ENCODE measurements at places on chromosomes 1 and 21. TPM values are rescaled to one million over a fixed set of nuclear protein-coding genes. Genes with fewer than 3 reads are reported as not detected.
A peak's percentile ranks its signal among the peaks of the same experiment; 100 is the strongest.

CACNA1E gene
- 0.03 TPM for polyA plus RNA-seq

DNA sequence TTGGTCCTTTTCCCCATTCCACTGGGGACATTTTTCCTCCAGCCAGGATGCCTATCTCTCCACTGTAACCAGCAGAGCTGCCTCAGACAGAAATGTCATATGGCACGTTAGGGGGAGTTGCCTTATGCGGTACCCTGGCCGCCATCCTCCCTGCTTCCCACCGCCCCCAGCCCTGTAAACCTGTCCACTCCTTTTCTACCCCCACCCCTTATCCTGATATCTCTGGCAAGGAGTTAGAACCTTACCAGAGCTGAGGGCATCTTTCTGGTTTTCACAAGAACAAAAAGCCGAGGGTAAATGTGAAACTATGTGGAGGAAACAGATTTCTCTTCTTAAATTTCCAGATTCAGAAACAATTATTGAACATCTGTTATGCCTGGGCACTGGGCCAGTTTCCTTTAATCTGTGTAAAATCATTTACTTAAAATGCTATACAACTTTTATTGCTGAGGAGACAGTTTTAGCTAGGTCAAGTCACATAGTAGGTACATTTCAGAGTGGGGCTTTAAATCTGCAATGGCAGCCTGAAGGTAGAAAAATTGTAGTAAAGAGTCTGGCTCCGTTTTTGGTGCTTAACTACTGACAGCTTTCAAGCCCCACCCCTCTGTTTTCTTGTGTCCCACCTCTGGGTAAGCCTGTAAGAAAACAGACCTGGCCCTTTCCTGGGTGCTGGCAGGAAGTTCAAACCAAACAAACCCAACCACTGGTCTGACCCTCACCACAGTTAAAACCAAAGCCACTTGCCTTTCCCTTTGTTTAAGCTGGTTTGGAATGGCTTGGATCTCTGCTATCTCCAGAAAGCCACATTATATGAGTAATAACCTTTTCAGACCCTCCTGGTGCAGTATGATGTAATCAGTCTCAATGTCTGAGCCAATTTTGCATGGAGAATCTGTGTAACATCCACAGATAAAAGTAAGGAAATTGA lies 319.0 kb downstream of the HHAT start:
- no peak overlapping the region for H3K27ac ChIP-seq
- peaks cover 4% of the 10 kb centered on the region for H3K4me1 ChIP-seq
- no peaks in the 10 kb centered on the region for H3K36me3 ChIP-seq
- H3K4me3 ChIP-seq = no peak overlapping the region
- DNase-seq = no peak
- no peaks in the 10 kb centered on the region for H3K27me3 ChIP-seq

DNA sequence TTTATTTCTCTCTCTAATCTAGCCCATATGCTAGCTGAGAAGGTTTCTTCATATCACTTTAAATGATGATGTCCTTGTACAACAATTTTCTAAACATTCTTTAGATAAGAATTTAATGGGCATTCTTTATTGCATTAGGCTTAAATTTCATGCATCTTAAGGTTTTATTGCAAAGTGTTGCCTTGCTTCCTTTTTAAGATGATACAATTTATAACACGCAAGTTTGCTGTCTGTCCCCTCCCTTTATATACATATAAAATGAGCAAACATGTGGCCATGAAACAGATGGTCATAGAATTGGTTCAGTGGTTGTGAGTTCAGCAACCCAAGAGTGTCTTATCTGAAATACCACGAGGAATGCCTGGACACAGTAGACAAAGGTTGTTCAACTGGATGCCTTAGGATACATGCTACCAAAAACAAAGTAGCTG lies 12.1 kb downstream of the NBPF3 start:
- no peaks in the 10 kb centered on the region for H3K4me1 ChIP-seq
- no peak for DNase-seq
- no peak overlapping the region for H3K4me3 ChIP-seq
- H3K27me3 ChIP-seq = no peaks in the 10 kb centered on the region
- no peak overlapping the region for H3K27ac ChIP-seq

SWT1 gene
- 5.9 TPM for polyA plus RNA-seq

DNA sequence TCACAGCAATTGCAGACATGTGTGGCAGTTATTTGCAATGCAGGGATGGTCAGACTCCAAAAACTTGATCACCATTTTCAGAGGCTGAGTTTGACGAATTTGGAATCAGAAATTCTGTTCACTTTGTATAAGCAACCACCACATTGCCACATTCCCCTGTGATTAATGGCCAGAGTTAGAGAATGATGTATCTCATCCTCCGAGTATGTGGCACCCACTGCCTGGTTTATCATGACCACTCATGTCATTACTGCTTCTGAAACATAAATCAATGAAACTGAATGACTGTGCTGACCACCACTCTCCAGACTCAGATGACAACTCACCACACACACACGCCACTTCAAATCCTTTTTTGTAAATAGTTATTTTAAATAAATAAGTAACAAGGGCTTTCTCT lies 66.6 kb upstream of the CACHD1 start:
- no peak overlapping the region for H3K27ac ChIP-seq
- no peaks in the 10 kb centered on the region for H3K4me1 ChIP-seq
- H3K4me3 ChIP-seq = no peak overlapping the region

- no peak overlapping the region for H3K27ac ChIP-seq
- H3K4me3 ChIP-seq = no peak overlapping the region
- no peak for DNase-seq
- H3K36me3 ChIP-seq = no peaks in the 10 kb centered on the region
- H3K4me1 ChIP-seq = no peaks in the 10 kb centered on the region
These were observed 33.4 kb downstream of the QSOX1 start for GRCh38 chr1:180188091-180188506.

SPATA17 gene
- 0.16 TPM for polyA plus RNA-seq

DNA sequence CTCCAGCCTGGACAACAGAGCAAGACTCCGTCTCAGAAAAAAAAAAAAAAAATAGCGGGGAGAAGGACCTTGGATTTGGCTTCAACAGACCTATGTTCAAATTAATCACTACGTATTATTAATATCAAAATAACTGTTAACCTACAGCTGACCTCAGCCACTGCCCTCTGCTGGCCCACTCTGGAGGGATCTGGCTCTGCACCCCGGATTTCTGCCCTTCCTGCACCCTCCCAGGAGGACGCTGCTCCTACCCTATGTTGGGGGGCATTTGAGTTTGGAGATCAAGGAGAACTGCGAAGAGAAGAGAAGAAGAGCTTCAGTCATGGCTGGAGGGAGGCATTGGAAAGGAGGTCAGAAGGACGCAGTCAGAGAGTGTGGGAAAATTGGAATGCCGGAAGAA lies 96.7 kb downstream of the PSMG1 start:
- no peak overlapping the region for H3K4me3 ChIP-seq
- H3K27me3 ChIP-seq = no peaks in the 10 kb centered on the region
- DNase-seq = no peak
- no peaks in the 10 kb centered on the region for H3K36me3 ChIP-seq
- no peak overlapping the region for H3K27ac ChIP-seq

GRCh38 chr1:247402120-247402675 lies 13.8 kb upstream of the NLRP3 start:
- no peak for DNase-seq
- no peaks in the 10 kb centered on the region for H3K36me3 ChIP-seq
- H3K27me3 ChIP-seq = no peaks in the 10 kb centered on the region
- H3K4me3 ChIP-seq = no peak overlapping the region

- H3K4me1 ChIP-seq = peaks cover 1% of the 10 kb centered on the region
- no peak overlapping the region for H3K27ac ChIP-seq
- no peaks in the 10 kb centered on the region for H3K36me3 ChIP-seq
- DNase-seq = no peak
- no peaks in the 10 kb centered on the region for H3K27me3 ChIP-seq
These were observed 92.1 kb downstream of the ZFYVE9 start for GRCh38 chr1:52234014-52234413.

CD5L gene
- 0.45 TPM for polyA plus RNA-seq

DNA sequence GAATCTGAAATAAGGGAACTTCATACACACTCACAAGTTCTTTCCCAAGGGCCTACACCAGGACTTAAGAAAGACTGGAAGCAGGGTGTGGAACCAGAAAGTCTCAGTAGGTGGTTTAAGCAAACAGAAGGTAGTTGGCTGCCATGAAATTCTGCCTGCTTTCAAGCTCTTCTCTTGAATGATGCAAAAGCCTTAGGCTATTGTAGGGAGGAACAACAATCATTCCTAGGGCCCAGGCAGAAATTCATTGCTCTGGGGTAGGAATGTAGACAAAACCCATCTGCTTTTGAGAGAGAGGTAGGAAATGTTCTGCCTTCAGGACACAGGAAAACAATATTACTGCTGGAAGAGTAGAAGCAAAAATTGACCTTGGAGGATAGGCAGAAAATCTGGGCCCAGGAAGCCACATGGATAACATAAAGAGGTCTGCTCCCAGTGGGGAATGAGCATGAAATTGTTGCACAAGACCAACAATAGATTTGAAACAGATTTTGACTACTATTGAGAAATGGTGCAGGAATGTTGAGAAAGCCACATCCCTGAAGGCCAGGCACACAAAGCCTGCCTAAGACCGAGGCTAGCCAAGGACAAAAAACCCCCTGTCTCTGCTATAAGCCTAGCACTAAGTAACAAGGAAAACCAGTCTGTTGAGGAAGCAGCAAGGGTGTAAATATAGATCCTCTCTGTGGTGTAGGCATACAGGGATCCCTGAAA lies 22.7 kb upstream of the SFT2D2 start:
- no peaks in the 10 kb centered on the region for H3K27me3 ChIP-seq
- H3K27ac ChIP-seq = no peak overlapping the region
- no peak for DNase-seq
- H3K36me3 ChIP-seq = no peaks in the 10 kb centered on the region

DNA sequence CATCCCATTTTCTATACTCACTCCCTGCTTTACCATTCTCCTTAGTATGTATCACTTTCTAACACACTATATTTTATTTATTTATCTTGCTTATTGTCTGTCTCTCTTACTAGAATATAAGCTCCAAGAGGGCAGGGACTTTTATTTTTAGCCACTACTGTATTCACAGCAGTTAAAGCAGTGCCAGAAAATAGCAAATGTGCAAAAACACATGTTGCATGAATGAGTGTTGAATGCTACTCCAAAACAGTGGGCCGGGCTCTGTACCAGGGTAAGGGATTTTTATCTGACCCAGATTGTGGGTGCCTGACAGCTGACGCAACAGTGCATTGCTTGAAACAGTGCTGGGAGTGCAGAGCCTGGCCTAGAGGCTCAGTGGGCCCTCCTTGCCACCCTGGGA lies 24.7 kb downstream of the COL16A1 start:
- DNase-seq = no peak
- H3K36me3 ChIP-seq = no peaks in the 10 kb centered on the region
- no peak overlapping the region for H3K27ac ChIP-seq
- H3K27me3 ChIP-seq = no peaks in the 10 kb centered on the region

HSD3B2 gene
- polyA plus RNA-seq = 1,514 TPM

GRCh38 chr1:40450495-40451237 lies 390 bp downstream of the ZFP69B start:
- H3K27ac ChIP-seq = no peak overlapping the region
- peak overlapping the region; percentile 75 for H3K4me3 ChIP-seq
- H3K4me1 ChIP-seq = peaks cover 2% of the 10 kb centered on the region

GRCh38 chr21:30354308-30355005 lies 6.1 kb upstream of the KRTAP23-1 start:
- no peak overlapping the region for H3K4me3 ChIP-seq
- H3K27me3 ChIP-seq = no peaks in the 10 kb centered on the region
- no peak overlapping the region for H3K27ac ChIP-seq
- H3K36me3 ChIP-seq = no peaks in the 10 kb centered on the region

DNA sequence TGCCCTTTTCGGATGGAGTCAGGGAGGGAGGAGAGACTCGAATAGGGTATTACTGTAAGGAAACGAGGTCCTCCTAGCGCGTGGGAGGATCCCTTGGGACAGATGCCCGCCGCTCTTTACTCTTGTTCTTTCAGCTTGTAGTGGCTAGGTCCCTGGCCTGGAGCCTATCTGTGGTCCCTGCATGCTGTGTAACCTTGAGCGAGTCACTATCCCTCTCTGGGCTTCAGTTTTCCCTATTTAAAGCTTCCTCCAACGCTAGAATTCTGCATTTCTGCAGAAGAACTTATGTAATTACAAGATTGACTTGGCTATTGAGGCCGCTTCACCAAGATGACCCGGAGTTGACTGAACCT lies 744 bp downstream of the MIER1 start:
- peaks cover 7% of the 10 kb centered on the region for H3K4me1 ChIP-seq
- no peaks in the 10 kb centered on the region for H3K36me3 ChIP-seq
- H3K27me3 ChIP-seq = no peaks in the 10 kb centered on the region
- peak overlapping the region; percentile 79 for H3K4me3 ChIP-seq
- no peak for DNase-seq

DNA sequence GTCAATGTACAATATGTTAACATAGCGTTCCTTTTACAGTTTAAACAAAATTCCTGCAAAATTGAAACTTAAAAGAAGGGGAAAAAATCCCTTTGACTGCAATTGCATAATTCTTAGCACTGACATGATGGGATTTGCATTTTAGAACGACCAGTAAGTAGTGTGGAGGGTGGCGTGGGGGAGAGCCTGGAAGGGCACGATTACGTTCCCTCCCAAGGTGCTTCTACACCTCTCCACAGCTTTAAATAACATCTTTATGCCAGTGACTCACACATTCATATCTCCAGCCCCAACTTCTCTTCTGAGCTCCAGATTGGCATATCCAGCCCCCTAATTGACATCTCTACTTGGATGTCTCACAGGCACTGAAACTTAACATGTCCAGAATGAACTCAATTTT lies 64.3 kb downstream of the OLFML3 start:
- no peak overlapping the region for H3K4me3 ChIP-seq
- H3K27ac ChIP-seq = no peak overlapping the region
- no peaks in the 10 kb centered on the region for H3K36me3 ChIP-seq
- H3K4me1 ChIP-seq = peaks cover 5% of the 10 kb centered on the region
- H3K27me3 ChIP-seq = no peaks in the 10 kb centered on the region

ATP1A1 gene
- polyA plus RNA-seq = 388 TPM

GRCh38 chr1:195754874-195755273 lies 853.4 kb downstream of the KCNT2 start:
- H3K27me3 ChIP-seq = no peaks in the 10 kb centered on the region
- no peak overlapping the region for H3K27ac ChIP-seq
- H3K36me3 ChIP-seq = no peaks in the 10 kb centered on the region
- no peak overlapping the region for H3K4me3 ChIP-seq
- DNase-seq = no peak
- no peaks in the 10 kb centered on the region for H3K4me1 ChIP-seq

DNA sequence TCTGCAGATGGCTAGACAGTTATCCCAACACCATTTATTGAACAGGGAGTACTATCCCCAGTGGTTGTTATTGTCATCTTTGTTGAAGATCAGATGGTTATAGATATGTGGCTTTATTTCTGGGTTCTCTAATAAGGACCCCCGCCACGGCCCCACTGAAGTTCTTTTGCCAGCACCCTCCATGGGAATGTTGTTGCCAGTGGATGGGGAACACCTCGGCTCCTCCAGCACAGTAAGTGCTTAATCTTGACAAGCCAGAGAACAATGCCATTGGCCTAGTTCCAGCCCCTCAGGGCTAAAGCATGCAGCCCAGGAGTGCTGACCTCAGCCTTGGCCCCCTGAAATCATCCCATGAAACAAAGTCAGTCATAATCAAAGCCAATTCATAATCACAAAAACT lies 337.6 kb downstream of the AGBL4 start:
- H3K27me3 ChIP-seq = no peaks in the 10 kb centered on the region
- DNase-seq = no peak
- no peak overlapping the region for H3K27ac ChIP-seq
- H3K4me1 ChIP-seq = no peaks in the 10 kb centered on the region

Data from ovary (tissue), 10 donors.